Gastroesophageal sphincter (tissue), 4 donors: ENCODE measurements at places on chromosomes 3 and 15. TPM values are rescaled to one million over a fixed set of nuclear protein-coding genes. Genes with fewer than 3 reads are reported as not detected.

Gene CCR9
- not detected for total RNA-seq

Gene IL17RB
- 0.31 TPM for total RNA-seq

Gene LIPH
- total RNA-seq = 1.2 TPM

Gene CPNE9
- not detected for total RNA-seq

Gene ZXDC
- 36.3 TPM for total RNA-seq

Gene PPP1R14D
- not detected for total RNA-seq

Gene CLRN1
- total RNA-seq = not detected

Gene FES
- 40.5 TPM for total RNA-seq

Gene EOGT
- 96.8 TPM for total RNA-seq

Gene BFSP2
- not detected for total RNA-seq

Gene ETV5
- 11.9 TPM for total RNA-seq

DNA sequence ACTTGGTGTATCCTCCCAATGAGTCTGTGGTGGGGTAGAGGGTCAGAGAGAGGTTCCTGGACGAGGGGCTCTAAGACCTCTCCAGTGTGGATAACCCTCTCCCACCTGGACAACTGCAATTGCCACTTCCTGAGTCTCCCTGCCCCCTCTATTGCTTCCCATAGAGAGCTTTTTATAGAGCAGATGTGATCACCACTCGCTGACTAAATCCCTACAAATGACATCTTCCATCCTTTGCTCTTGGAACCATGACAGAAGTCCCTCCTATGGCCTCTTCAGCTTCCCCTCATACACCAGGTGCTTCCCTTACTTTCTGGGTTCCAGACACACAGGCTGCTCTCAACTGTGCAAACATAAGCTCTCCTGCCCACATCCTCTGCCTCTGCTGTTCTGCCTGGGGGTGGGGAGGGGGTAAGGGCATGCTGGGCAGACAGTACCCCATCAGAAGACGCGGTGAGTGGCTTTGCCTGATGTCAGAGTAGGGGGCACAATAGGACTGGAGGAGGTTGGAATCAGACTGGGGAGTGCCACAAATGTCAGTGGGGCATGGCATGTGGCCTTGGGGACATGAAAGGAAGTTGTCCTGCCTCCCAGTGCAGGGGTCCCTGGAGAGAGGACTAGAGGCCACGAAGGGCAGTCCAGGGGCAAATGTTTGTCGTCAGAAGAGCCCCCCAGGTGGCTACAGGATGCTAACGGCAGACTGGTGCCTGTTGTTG lies 15.2 kb downstream of the ITIH3 start:
- ATAC-seq = no peak

- ATAC-seq = no peak
These were observed 279.5 kb downstream of the ULK4 start for GRCh38 chr3:41682382-41682781.

DNA sequence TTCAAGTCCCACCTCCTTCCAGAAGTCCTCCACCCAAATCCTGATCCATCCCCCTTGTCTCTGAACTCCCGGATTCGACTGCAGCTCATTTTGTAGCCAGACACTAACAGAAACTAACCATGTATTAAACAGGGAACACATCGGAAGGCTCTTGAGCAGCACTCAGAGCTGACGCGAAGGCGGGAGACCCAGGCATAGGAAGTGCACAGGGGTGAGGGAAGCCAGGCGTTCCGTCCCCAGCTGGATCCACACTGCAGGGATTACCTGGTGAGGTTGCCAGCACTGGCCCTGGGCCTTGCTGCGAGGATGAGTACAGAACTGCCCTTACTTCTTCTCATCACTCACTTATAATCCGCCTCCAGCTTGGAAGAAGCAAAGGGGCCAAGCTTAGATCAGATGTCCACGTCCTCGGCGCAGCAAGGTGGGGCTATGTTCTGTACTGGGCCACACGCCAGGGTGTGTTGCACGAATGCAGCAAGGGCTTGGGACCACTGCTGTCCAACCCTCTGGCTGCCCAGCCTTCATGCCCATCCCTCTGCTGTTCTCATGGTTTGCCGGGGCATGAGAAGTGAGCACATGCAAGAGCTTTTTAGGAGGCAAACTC lies 124.2 kb upstream of the SMAD3 start:
- ATAC-seq = peak; percentile 28

DNA sequence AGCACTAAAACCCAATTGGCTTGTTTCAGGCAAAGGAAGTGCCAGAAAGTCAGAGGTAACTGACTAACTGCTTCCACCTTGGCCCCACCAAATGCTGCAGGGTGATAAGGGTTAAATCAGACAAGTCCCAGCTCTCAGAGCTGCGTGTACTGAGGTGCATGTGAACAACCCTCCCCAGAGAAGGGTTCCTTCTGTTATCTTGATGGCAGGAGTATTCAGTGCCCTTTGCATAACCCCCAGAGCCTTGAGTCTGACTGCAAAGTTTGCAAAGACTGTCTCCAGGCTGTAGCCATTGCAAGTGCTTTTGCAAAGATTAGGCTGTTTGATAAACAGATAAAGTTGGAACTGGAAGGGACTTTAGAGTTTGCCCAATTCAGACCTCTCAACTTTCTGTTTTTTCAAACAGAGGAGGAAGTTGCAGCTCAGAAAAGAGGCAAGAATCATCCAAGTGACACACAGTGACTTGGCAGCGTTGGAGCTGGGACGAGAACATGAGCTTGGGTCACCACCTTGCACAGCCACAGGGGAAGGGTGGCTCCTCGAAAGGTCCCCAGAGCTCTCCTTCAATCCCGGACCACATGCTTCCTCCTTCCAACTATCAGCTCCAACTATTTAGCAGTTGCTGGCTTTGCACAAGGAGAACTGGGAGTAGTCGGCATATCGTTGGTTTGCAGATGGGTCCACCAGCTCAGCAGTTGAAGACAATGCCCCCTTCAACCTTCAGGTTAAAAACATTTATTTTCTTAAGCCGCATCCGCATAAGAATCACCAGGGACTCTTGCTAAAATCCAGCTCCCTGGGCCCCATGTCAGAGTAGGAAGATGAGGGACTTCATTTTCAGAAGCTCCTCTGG lies 224.8 kb upstream of the HES1 start:
- no peak for ATAC-seq

GRCh38 chr3:100310355-100310965 lies 24.1 kb upstream of the NIT2 start:
- no peak for ATAC-seq

DNA sequence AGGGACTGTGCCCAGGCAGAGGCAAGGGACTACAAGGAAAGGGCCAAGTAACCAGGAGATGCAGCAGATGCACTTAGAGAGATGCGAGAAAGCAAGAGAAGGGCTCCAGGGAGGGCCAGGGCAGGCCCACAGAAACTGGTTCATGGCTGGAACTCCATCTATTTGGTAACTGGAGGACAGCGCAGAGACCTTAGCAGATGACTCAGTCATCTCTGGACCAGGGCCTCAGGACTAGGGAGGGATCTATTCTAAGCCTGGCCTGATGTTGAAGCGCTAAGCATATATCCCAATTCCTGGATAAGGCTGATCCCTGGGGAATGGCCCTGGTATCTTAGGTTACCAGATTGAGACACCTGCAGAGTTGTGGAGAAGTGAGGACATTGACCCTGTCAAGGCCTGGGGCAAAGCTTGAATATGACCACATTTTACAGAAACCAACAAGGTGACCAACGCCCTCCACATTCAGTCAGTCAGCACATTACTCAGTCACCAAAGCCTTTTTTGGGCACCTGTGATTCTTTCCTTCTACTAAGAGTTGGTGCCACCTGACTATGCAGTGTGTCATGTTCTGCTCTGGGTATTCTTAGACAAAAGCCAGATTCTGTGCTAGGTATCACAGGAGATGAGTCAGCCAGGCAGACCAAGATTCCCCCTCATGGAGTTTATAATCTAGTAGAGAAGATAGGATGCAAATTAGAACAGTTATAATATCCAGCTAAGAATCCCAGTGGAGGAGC lies 68.4 kb upstream of the SLCO3A1 start:
- no peak for ATAC-seq

GRCh38 chr15:33045066-33045810 lies 149.3 kb downstream of the FMN1 start:
- no peak for ATAC-seq

GRCh38 chr3:48555949-48556795 lies 431 bp downstream of the PFKFB4 start:
- ATAC-seq = no peak

DNA sequence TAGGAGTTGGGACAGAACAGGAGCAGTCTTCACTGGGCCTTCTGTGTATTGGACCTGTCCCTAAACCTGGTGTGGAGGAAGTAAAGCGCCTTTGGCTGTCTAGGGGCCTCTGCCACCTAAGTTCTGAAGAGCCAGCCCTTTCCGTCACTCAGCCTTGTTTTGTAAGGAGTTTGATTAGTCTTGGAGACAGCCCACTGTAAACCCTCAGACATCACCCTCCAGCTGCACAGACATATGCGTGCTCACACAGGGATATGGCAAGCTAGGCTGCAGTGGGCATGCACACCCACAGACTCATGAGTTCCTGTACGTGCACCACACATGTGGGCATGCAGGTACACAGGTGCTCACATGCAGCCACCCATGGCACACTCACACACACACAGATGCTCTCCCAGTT lies 5.2 kb downstream of the PRKCD start:
- no peak for ATAC-seq

- no peak for ATAC-seq
These were observed 15.1 kb upstream of the UACA start for GRCh38 chr15:70778258-70779076.

- ATAC-seq = peak; percentile 76
These were observed 27.5 kb downstream of the RARB start for GRCh38 chr3:25455441-25456132.

DNA sequence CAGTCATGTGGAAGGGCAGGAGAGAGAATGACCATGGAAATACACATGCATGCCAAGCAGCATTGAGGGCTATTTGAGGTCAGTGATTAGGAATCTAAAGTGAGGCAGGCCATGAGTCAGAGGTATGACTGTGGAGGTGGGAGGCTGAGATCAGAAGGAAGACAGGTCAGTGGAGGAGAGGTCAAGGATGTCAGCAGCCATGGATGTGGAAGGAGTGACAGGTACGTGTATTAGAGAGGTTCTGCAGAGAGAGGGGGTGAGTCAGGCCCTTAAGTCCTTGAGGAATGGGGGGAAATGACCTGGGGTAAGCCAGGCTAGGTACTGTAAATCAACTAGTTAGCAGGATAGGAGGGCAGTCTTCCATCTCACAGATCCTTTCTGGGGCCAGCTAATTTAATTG lies 166.6 kb downstream of the ANO10 start:
- ATAC-seq = no peak

DNA sequence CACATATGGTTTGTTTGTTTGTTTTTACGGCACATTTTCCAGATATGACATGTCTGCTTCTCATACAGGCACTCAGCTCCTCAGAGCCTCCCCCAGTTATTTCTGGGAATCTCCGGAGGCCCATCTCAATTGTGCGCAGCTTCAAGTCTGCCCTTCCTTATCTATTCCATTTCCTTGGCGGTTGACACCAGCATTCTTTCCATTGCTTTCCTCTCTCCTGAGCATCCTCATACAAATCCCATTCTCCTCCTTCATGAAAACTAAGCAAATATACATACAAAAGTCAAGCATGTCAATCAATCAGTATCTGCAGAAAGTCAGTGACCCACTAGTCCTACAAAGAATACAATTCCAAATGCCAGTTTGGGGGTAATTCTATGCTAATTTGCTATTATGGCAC lies 166.7 kb downstream of the SQOR start:
- ATAC-seq = no peak

- no peak for ATAC-seq
These were observed 246.6 kb upstream of the LRRC3B start for GRCh38 chr3:26375843-26376530.

DNA sequence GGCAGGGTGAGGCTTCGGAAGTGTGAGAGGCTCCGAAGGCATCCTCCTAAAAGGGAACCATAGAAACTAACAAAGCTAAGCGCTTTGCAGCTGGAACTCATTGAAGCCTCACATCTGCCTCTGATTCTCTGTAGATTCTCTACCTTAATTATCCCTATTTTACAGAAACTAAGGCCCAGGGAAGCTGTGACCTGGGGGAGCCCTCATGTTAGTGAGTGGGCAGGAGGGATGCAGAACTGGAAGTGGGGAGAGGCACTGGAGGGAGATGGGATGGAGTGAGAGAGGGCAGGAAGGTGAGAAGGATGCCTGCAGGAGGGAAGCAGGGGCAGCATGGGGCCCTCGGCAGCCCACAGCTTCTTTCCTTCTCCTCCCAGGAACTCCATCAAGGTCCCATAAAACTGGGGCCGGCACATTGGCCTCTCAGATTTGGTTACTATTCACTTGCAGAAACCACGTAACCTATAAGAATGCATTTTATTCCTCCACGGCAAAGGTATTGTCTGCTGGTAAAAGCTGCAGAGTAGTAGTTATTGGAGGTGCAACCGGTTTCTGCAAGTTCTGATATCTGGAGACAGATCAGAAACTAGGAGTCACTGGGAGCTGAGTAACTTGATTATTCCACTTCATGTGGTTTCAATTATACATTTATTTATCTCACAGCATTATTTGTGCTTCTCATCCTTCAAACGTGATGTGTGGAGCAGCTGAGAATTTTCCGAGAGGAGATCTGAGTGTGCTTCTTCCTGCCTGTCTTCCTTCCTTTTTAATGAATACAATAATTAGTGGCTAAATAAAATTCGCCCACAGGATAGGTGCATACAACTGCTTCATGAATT lies 24.0 kb upstream of the CHCHD6 start:
- no peak for ATAC-seq

GRCh38 chr3:132174500-132174899 lies 139.7 kb upstream of the CPNE4 start:
- ATAC-seq = no peak

DNA sequence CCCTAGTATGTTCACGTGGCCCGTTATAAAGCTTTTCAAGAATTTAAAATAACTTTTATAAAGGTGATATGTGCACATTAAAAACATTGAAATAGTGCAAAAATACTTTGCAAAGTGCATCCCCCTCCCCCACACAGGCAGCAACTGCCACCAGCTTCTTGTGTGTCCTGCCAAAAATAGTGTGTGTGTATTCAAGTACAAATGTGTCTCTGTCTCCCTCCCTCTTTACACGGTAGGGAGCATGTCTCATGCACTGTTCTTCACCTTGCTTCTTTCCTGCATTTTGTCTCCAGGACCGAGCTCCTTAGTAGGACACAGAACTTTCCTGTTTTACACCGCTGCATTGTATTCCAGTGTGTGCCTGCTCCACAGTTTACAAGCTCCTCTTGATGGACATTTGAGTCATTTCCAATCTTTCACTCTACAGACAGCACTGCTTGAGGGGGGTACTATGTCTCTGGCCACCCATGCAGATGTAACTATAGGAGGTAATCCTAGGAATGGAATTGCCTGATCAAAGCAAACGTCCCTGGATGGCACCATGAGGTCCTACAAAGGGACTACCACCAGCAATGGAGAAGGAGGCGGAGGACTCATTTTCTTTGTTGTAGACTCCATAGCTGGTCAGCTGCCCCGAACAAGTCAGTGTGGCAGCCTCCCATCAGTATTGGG lies 52.4 kb downstream of the SLC6A6 start:
- no peak for ATAC-seq
